ENCODE measurements at places on chromosomes 7 and 10. TPM values are rescaled to one million over a fixed set of nuclear protein-coding genes. Genes with fewer than 3 reads are reported as not detected.

DNA sequence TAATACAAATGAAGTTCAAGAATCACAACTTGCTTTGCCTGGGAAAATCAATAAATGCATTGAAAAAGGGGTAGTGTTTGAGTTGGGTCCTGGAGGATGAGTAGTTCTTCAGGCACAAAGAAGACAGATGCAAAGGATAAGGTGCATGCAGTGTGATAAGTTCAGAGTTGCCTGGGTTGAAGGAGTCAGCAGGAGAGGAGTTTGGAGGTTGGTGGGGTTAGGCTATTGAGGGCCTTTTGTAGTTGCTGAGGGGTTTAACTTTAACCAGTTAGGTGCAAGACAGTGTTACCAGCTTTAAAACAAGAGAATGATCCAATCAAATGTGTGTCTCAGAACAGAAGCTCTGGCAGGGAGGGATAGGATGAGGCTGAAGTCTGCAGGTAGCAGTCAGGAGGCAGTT, 44.3 kb upstream of the GLCCI1 start:
- no peak for DNase-seq

- DNase-seq, result no peak
Observed at GRCh38 chr7:149469806-149470205, 8.9 kb upstream of the ZNF777 start.

GRCh38 chr7:129949292-129950133, 3.2 kb downstream of the UBE2H start:
- no peak for DNase-seq

- DNase-seq, result no peak
Observed at GRCh38 chr10:49119746-49120145, 4.4 kb upstream of the VSTM4 start.

DNA sequence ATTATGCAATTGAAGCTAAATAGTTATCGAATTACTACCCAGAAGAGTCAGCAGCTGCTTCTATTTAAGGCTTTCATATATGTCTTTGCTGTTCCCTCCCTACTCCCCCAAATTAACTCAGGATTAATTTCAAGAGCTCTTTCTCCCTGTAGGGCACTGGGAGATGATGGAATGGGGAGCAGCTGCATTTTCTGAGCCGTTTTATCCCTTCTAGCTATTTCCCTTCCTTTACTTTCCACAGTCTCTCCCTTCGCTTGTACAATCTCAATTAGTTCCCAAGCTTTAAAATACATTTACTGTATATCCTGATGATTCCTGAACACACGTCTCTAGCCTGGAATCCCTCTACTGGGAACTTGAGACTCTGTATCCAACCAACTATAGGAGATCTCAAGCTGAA, 19.8 kb upstream of the TSPAN12 start:
- DNase-seq, result no peak

- DNase-seq, result peak; percentile 81
Observed at GRCh38 chr7:25846722-25847121, 305.3 kb upstream of the NFE2L3 start.

DNA sequence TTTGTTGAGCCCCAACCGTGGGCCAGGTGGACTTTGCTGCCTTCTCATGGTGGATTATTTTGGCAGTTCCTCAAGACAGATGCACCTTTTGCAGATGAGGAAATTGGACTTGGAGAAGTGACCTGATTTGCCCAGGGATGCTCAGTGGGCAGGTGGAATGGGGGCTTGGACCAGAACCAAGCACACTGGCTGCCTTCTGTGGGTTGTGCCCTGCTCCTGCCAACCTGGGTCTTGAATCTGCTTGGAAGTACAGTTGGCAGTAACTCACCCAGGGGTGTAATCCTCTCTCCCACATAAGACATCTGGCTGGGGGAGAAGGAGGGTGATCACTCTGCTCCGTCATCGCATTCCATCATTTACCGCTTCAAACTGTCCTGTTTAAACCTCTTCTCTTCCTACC, 110.5 kb upstream of the GPR26 start:
- DNase-seq, result no peak

DNA sequence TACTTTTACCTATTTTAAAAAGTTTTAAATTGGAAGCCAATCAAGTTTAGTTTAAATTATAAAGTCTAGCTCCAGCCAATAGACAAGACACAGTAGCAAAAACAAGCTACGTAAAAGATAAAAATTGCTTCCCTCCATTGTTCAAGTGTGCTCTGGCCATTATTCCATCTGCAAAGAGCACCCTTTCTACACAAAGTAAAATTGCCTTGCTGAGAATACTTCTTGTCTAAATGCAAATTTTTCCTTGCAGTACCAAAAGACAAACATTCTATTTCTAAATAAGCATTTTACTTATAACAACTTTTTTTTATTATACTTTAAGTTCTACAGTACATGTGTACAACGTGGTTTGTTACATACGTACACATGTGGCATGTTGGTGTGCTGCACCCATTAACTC, 75.9 kb upstream of the ZNF746 start:
- DNase-seq, result no peak

DNA sequence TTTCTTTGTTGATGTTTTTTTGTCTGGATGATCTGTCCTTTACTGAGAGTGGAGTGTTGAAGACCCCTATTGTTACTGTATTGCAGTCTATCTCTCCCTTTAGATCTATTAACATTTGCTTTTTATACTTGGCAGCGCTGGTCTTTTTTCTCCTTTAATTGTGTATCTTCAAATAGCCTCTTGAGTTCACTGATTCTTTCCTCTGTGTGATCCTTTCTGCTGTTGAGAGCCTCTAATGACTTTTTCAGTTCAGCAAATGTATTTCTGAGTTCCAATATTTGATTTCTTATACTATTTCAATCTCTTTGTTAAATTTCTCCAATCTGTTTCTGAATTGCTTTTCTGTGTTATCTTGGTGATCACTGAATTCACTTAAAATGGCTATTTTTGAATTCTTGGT, 15.4 kb downstream of the R3HCC1L start:
- no peak for DNase-seq

DNA sequence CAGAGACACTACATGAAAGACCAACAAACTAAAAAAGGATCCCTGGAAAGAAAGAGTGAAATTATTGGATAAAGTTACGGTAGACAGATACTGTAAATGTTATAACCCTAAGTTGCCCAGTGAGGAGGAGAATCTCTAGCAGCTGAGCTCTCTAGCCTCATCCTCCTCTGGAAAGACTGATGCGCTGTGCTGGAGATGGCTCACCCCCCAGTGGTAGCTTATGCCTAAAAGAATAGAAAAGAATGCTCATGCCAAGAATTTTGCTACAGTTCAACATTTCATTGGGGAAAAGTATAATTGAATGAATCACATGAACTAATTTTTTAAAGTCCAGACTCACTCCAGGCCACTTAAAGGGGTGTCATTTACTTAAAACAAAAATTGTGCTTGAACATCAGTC, 50.8 kb upstream of the RNF32 start:
- no peak for DNase-seq

GRCh38 chr7:25788961-25789620, 362.9 kb upstream of the NFE2L3 start:
- DNase-seq, result no peak

GRCh38 chr10:36683421-36683820, 442.0 kb upstream of the ANKRD30A start:
- no peak for DNase-seq

DNA sequence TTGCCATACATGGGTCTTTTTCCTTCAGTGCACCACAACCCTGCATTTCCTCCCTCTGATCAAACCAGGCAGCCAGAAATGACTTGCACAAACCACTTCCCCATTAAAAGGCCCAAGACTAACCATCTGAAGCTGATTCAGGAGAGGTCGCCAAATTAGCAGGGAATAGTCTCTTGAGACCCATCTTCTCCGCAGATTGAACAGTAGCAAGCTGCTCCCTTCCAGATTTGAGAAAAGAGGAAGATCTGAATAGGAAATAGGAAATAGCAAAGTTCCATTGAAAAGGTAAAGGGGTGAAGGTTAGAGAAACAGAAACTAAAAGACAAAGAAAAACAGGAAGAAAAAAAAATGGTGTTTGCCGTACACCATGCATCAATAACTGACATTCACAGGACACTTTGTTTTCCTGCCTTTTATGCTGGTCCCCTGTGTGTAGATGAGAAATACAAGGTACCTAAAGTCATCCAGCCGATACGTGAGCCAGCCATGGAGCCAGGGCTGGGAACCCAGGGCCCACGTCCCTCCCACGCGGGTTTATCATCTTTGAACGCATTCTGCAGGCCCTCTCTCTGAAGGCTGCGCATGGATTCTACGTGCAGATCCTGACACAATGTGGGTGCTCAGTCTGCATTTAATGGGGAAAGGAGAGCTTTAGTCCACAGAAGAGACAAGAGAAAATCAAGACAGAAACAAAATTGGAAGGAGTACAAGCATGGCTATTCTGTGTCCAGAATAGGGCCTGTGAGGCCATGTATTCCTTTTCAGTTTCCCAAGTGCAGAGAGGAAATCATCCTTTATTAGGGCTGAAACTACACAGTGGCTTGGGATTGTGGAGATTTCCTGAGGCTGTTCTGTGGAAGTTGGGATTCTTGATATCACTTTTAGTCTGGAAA, 268.4 kb upstream of the NPVF start:
- DNase-seq, result no peak

GRCh38 chr7:28211006-28211405, 30.4 kb upstream of the JAZF1 start:
- DNase-seq, result no peak

DNA sequence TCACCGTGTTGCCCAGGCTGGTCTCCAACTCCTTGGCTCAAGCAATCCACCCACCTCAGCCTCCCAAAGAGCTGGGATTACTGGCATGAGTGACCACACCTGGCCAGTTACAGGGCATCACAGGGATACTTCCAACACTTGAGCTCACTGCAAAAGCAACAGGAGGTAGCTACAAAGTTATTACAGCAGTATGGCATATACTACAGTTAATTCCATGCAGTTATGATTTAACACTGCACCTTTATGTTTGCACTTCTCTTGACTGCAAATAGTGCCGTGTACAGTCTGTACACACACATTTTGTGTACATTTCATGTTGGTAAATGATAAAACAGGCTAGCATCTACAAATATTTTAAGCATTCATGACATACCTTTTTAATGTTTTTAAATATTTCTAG, 21.3 kb downstream of the SRPK2 start:
- no peak for DNase-seq

DNA sequence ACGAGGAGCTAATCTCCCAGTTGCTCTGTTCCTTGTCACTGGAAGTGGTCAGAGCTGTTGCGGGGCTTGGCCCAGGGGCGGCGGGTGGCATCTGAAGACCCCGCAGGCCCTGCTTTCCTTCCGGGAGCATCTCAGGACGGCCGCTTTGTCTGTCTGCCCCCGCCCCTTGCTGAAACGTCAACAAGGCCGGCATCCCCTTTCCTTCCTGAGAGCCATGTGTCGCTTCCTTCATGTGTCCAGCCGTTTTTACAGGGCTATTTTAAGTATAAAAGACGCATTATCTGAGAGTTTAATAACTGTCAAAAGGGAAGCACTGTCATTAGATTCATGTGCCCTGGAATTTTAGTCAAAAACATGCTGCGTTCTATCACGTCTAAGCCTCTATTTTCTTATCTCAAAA, 110.4 kb downstream of the CUX1 start:
- DNase-seq, result peak; percentile 54

DNA sequence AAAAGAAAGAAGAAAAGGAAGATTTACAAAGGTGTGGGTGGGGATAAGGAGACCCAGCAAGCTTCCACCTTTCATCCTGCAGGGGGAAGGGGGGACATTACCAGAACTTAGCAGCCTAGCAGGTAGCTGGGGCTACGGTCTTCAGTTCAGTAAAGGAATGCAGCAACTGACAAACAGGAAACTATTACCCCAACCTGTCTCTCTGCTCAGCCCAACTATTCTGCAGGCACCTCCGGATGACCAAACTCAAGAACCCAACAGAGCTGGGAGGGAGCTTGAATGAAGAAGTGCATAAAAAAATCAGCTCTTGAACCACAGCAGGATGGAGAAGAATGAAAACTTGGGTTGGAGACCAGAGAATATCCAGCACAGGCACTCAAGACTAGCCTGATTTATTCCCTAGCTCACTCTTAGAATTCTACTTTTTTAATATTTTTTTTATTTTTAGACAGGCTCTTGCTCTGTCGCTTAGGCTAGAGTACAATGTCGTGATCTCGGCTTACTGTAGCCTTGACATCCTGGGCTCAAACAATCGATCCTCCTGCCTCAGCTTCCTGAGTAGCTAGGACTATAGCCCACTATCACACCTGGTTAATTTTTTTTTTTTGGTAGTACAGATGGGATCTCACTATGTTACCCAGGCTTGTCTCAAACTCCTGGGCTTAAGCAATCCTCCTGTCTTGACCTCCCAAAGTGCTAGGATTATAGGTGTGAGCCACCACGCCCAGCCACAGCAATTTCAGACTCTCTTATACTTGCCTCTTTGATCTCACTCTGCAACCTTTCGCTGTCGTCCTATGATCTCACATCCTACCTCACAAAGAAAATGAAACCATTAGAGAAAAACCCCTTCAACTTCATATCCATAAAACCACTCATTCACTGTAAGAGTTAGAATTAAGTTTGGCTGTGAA, 18.5 kb upstream of the C10orf67 start:
- no peak for DNase-seq

- DNase-seq, result no peak
Observed at GRCh38 chr7:37362802-37363201, 85.9 kb downstream of the ELMO1 start.

DNA sequence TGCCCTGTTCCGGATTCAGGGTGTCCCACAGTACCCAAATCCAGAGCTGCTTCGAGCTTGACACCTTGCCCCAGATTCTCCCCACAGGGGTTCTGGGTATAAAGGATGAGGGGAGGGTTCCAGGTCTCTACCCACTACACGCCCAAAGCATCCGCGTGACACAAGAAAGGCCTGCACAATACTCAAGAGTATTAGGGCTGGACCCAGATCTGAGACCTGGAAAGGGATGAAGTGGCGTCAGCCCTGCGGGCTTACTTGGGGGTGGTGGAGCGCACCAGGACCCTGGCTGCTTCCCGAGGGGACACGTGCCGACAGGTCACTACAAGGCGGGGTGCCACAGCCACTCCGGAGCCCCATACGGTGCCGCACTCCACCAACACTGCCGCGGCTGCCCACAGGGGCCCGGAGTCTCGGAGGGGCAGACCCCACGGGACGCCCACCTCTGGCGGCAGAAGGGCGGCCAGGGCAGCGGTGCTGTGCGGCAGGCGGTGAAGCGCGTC, 1.3 kb downstream of the TYSND1 start:
- DNase-seq, result peak; percentile 45

DNA sequence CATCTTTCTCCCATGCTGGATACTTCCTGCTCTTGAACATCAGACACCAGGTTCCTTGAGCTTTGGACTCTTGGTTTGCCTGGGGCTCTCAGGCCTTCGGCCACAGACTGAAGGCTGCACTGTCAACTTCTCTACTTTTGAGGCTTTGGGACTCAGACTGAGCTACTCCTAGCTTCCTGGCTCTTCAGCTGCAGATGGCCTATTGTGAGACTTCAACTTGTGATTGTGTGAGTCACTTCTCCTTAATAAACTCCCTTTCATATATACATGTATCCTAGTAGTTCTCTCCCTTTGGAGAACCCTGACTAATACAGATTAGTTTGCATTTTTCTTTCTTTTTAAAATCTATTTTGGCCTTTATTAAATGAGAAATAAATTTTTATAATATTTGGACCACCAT, 276.2 kb upstream of the SEMA3C start:
- DNase-seq, result no peak

GRCh38 chr10:101550965-101551364, 37.1 kb downstream of the POLL start:
- no peak for DNase-seq

Gene SPDYE16
- total RNA-seq, result 0.34 TPM

Gene AKR1D1
- total RNA-seq, result not detected

Gene PNLIPRP3
- not detected for total RNA-seq

Gene GRID1
- total RNA-seq, result 0.52 TPM

Gene CRYGN
- total RNA-seq, result 0.24 TPM

Gene ASIC3
- total RNA-seq, result 4.0 TPM

Gene SLC29A3
- 3.6 TPM for total RNA-seq

Gene TMEM273
- total RNA-seq, result 29.5 TPM

Data from left cardiac atrium (tissue), 4 donors.